ENCODE measurements at places on chromosomes 2 and 18.

DNA sequence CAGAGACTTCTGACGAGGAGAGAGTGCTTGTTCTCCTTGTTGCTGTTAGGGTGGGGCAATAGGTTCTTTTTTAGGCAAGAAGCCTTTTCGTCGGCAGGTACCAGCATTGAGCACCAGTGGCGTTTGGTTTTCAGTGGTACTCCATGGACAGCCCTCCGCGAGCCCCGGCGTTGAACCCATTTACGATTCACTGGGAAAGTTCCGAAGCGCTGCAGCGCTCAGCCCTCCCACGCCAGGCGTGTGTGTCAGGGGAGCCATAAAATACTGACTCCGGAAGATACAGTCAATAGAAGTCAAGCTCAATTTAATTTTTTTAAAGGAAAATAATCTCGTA, 494 bp upstream of the ROCK1 start:
- DNase-seq = no peak

DNA sequence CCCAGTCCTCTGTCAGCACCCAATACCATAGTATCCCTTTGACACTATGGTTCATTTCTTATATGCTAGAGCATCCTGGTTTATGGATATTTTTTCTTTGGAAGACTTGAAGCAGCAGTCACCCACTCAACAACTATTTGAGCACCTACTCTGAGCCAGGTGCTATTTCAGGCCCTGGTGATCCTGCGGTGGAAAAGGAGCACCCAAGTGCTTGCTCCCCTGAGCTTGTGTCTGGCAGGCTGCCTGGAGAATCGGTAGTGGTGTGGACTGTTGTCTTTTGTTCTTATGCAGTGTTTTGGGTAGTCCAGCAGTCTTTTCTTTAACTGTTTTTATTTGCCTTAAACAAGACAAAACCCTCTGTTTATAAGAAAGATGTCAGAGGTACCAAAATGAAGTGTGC, 28.9 kb downstream of the NCK2 start:
- DNase-seq = no peak

DNA sequence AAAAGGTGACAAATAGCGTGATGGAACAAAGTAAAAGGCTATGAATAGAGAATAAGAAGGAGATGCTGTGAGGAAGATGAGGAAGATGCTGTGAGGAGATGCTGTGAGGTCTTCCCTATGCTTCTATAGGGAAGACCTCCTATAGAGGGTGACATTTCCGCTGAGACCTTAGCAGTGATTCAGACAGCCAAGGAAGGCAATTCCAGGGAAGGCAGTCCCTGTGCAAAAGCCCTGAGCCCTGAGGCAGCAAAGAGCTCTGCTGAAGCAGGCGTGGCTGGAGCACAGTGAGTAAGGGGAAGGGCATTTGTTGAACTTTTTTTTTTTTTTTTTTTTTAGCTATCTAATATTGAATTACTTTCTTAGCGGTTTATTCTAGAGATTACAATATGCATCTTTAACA, 142.7 kb upstream of the FOSL2 start:
- no peak for DNase-seq

GRCh38 chr2:152718909-152719645, 657 bp downstream of the ARL6IP6 start:
- peak; percentile 25 for DNase-seq

DNA sequence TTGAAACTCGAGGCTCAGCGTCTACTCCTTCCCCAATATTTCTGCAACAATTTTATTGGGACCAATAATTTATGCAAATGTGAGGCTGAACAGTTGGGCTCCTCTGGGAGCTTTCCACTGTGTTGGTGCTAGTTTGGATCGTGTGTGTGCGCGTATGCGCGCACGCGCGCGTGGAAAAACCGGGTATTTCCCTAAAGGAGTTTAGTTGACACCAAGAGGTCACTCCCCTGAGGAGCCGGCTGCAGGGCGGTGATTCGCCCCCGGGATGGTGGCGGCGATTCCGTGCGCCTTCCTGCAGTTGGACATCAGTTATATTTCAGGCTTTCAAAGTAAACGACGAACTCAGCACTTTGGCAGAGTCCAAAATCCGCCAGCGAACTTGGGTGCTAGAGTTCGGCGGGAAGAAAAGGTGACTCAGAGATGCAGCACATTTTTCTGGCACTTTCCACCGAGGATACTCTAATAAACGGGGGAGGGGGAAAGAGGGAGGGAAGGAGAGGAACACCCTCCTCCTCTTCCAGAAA, 186.5 kb upstream of the FANCL start:
- DNase-seq = no peak
